Ecto neural progenitor cell (in vitro differentiated cells): ENCODE measurements at places on chromosomes 5 and 9.

DNA sequence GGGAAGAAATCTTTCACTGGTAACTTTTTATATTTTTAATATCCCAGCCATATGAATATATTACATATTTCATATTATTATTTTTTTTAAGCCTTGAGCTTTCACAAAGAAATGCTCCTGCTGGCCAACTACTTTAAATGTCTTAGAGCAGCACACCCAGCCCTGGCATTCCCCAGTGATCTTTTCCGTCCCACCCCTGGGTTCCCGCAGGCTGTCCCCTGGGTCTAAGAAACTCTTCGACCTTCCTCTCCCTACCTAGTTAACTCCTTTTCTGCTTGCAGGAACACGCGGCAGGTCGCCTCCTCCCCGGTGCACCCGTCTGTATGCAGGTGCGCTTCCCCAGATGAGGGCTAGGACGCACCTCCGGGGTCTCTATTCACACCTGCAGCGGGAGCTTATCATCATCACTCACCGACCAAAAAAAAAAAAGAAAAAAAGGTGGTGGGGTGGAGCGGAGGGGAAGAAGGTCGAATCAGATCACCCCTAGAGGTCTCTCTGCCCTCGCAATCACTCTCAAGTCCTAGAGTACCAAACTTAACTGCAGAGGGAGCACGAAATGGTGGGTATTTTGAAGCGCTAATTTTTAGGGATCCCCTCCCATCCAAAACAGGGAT lies 696 bp downstream of the ZFP62 start:
- DNase-seq: no peak

DNA sequence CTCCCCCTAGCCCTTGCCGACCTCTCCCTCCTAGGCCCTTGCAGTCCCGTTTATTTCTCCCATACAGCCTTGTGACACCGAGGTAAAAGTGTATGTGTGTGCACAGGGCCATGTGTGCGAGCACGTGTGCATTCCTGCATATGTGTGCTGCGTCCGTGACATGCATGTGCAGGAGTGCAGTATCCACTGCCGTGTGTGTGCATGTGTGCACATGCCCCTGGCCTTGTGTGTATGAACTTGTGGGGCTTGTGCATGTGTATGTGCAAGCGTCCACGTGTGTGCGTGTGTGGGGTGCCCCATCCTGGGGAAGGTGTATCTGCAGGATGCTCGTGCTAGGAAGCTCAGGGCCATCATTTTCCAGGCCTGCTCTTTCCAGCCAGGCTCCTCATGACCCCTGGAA lies 6.6 kb downstream of the AK1 start:
- DNase-seq: no peak

DNA sequence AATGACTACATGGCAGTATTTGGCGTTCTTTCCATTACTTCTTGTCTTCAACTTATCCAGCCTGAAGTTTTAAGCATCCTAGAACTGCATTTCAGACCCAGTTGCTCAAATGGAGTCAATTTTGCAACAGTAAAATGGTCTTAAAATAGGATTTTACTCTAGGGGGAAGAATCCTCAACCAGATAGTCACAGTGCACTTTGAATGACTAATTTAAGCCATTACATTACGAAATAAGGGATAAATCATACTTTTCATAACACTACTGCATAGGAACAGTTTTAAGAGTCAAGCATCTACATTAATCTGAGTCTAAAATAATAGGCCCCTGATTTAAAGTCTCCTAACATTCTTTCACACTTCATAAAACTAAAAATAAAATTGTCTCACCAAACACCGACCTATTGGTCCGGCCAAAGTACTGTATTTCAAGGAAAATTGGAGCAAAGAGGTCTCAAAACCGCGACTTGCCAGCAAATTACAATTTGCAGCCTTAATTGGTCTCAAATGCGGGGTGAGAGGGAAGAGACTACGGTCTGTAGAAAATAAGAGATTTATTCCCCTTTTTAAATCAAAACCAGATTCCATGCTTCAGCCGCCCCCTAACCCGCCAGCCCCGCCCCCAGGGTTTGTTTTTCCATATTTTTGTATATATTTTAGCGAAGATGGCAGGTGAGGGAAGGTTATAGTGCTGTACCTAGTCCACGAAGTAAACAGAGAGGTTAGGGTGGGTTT lies 1.2 kb upstream of the SMARCA2 start:
- DNase-seq: no peak

GRCh38 chr5:75366787-75367186 lies 29.8 kb downstream of the HMGCR start:
- no peak for DNase-seq

GRCh38 chr5:40202814-40203440 lies 476.8 kb upstream of the PTGER4 start:
- no peak for DNase-seq

DNA sequence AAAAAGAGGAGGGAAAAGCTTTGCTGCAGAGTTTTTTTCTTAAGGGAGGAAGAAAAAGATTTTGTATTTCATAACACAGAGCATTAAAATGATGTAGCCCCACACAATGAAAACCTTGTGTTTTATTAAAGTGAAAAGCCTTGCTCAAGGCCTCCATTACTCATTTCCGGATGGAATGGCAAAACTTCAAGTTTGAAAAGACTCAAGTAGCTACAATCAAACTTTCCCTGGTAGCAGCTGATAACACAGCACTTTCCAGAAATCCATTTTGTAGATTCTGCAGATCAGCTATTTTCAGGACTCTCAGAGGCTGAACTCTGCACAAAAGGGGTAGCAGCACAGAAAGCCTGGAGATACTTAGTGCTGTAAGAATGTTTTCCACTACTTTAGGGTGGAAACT lies 374.8 kb downstream of the NFIB start:
- no peak for DNase-seq

DNA sequence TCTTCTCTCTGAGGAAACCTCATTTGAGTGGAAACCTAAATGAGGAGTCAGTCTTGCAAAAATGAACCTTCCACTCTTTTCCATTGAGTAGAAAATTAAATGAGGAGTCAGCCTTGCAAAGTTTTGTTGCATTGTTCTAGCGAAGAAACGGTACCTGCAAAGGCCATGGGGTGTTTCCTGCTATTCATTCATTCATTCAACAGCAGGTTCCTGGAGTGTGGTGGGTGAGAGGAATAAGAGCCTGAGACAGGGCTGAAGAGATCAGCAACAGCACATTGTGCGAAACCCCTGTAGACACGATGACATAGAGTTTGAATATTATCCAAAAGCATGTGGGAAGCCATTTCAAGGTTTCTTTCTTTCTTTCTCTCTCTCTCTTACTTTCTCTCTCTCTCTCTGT lies 14.6 kb upstream of the SETX start:
- no peak for DNase-seq
